ENCODE measurements at places on chromosomes 5 and 9. TPM values are rescaled to one million over a fixed set of nuclear protein-coding genes. Genes with fewer than 3 reads are reported as not detected.

The LCN9 gene
- polyA plus RNA-seq: not detected

The SLC6A3 gene
- polyA plus RNA-seq: not detected

The ZDHHC12 gene
- polyA plus RNA-seq: 6.3 TPM

The RMND5B gene
- polyA plus RNA-seq: 30.5 TPM

The KCNN2 gene
- polyA plus RNA-seq: 8.3 TPM

DNA sequence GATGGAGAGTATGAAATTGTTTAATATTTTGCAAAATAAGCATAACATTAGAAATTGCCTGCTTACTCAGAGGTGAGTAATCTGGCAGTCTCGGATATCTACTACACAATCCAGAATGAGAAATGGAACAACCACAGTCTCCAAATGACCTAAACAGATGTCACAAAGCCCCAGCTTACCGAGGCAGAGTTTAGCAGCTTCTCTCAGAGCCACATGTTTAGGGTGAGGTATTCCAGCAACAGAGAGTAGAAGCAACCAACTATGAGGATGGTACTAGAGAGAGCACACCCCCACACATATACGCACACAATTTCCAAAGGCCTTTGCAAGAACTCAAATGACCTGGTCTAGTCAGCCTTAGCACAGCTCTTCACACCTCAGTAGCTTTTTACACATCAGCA lies 122.7 kb upstream of the LPAR1 start:
- peak; percentile 90 for DNase-seq

DNA sequence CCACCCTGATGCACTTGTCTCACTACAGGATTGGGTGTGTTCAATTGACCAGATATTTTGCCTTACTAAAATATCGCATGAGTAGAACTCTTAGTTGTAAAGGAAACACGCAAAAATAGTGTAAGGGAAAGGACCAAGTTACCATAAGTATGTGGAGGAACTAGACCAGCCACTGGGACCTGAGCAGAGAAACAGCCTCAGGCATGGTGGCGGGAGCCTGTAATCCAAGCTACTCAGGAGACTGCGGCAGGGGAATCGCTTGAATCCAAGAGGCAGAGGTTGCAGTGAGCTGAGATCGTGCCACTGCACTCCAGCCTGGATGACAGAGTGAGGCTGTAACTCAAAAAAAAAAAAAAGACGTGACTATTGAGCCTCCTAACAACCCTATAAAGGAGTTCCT lies 117.9 kb upstream of the SPATA31C2 start:
- no peak for DNase-seq

- DNase-seq: peak; percentile 2
These were observed 227.3 kb upstream of the ITGA1 start for GRCh38 chr5:52560366-52560765.

GRCh38 chr5:103256178-103256577 lies 2.4 kb upstream of the MACIR start:
- DNase-seq: no peak

DNA sequence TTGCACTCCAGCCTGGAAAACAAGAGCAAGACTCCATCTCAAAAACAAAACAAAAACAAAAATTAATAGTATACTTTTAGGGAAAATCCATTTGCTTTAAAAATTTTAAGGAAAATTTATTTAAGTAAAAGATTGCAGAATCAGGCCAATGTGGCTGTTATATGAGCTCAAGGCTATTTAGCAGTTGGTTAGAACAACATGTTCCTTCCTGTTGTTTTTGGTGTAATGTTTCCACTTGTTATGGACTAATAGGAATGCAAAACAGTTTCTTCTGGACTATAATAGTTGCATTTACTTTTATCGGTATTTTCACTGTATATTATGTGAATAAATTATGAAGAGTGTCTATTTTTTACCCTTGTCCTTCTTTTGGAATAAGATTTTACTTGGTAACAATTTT lies 3.0 kb upstream of the CDC42SE2 start:
- no peak for DNase-seq

DNA sequence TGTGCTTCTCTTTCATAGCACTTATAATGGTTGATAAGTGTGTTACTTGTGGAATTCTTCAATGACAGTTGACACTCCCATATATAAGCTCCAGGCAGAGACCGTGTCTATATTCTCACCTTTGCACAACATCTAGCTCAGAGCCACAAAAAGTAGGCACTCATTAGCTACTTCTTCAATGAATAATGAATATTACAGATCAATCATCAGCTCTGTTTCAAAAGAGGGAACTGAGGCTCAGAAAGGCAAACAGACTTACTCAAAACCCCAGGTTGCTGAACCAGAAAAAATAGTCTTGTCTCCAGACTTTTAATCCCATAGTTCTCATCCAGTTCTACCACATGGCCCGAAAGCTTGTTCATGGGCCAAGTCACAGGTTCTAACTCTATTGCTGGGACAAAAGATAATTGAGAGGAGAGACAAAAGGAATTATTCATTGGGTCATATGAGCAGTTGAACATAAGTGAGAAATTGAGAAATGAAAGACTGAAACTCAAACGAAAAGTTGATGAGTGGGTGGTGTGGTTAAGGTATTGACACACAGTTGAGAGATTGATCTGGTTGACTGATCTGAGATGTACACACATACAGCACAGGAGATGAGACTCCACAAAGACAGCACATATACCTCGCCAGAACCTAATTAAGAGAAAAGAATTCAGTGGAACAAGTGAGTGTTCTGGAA lies 381.6 kb downstream of the EFNA5 start:
- no peak for DNase-seq

- no peak for DNase-seq
These were observed 98.8 kb upstream of the SEMA6A start for GRCh38 chr5:116673453-116673852.

GRCh38 chr5:144390133-144390532 lies 219.5 kb downstream of the KCTD16 start:
- no peak for DNase-seq

DNA sequence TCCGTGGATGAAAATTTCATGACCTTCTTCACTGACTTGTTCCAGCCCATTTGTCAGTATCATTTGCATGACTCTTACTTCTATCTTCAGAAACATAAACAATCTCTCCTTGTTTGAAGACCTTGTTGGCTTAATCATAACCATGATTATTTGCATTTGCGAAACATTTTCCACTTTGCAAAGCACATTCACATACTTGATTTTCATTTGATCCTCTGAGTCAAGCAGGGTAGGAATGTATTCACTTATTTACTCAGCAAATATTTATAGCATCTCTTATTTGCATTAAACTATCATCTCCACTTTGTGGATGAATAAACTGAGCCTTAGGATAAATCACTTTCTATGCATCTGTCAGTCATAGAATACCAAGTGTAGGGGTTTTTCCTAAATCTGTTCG lies 343.0 kb upstream of the SGCD start:
- no peak for DNase-seq

DNA sequence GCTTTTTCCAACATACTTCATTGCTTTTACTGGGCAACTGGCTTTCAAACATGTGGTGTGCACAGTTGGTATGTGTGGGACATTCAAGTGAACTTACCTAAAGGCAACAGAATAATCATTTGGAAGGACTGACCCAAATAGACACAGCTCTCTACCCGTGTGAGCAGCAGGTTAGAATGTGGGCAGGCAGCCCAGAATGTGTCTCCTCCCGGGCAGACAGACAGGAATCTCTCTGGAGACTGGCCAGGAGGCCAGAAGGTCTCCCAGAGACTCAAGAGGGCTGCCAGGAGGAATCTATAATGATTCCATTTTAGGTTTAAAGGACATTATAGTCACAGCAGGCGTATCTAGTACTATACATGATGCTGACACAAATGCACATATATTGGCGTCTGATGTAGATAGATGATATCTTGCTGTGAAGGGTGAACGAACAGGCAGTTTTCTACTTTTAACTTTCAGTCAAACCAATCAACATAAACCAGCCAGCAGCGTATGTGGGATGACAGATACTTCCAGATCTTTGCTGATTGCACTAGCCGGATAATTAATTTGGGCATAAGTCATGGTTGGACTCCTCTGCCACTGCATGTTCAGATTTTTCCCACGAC lies 297.4 kb upstream of the ZNF608 start:
- peak; percentile 82 for DNase-seq

DNA sequence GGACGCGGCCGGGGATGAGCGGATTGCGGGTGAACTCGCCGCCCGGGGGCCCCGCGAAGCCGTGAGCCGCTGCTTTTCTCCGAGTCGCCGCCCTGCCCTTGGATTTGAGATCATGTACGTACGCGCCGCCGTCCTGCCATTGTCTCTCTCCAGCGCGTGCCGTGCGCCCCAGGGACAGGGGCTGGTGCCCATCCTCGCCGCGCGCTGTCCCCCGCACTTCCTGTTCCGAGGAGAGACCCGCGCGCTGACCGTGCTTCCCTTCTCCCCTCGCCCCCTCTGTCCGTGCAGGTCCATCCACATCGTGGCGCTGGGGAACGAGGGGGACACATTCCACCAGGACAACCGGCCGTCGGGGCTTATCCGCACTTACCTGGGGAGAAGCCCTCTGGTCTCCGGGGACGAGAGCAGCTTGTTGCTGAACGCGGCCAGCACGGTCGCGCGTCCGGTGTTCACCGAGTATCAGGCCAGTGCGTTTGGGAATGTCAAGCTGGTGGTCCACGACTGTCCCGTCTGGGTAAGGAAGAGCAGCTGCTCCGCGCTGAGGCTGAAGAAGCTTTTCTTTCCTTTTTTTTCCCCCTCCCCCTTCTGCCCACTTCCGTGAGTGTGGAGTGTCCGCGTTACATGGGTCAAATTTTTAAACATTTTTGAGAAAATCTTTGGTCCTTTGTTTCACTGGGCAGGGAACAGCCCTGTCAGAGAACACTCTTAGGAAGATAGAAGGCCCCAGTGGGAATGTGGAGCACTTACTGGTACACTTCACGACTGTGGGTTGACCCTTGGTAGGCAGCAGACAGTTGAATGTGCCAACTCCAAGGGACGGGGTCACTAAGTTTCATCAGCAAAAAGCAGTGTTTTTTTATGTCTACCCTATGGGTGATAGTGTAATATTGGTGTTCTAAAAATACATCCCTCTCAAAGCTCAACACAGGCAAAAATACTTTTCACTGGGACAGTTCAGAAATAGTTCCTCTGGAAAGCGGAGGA lies 727 bp downstream of the RHOBTB3 start:
- DNase-seq: peak; percentile 72

GRCh38 chr9:29659736-29660135 lies 2086.5 kb upstream of the C9orf72 start:
- DNase-seq: no peak

DNA sequence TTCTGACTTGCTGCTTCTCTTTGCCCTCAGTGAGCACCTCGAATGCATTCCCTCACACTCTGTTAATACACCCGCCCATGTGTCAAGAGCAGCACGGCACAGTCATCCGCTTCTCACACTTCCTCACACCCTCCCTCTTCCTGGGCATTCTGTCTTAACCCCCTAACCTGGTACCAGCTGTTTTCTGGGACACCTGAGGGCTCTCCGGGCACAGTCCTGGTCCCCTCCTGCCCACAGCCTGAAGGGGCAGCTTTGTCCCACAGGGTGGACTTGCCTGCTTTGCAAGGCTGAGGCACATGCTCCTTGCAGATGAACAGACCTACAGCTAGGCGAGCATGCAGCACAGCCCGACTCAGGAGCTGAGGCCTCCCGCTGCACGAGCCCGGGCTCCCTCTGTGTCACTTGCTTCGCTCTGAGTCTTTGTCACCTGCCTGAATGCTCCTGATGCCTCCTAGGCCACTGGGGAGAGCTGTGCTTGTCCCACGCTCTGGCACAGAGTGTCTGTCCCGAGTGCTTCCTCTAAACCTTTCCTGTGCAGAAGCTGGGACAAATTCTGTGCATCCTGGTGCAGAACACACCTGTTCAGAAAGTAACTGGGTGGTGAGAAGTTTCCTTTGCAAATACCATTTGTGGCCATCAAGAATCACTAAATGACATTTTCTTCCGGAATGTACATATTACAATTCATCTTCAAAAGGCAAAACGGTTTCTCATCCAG lies 47.8 kb downstream of the AHRR start:
- no peak for DNase-seq

GRCh38 chr5:14595891-14596290 lies 14.3 kb downstream of the OTULINL start:
- DNase-seq: peak; percentile 38

GRCh38 chr5:17763301-17763700 lies 129.0 kb downstream of the TAF11L14 start:
- peak; percentile 16 for DNase-seq

DNA sequence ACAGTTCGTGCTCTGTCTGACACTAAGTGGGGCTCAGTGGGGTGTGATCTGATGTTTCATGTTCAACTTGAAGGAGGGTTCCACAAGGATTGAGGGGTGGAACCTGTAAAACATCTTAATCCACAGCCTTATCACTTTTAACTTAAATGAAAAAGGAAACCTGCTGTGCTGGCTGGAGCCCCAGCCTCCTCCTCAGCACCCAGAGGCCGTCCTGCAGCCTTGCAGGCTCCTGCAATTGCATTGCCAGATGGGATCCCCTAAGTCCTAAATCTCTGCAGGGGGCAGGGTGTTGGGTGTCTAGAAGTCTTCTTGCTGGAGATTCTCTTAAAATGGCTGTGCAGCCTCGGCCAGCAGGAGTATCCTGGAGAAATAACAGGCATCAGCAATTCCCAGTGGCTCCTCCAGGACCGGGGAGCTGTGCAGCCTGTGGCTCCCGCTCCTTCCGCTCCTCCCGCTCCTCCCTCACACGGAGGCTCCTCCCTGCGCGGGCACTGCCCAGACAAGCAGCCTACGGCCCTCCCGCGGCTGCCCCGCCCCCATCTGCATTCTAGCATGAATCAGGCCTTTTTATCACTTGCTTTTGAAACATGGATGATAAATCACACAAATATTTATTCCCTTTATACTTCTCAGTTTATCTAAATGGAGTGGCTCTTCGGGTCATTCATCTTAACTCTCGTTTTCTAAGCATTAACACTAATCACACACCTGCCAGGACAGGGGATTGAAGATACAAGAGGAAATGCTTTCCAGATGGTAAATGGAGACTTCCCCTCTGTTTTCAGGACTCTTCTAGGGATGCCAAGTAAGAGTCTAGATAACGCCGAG lies 131.0 kb downstream of the ADAMTS16 start:
- peak; percentile 16 for DNase-seq

- no peak for DNase-seq
These were observed 4.6 kb upstream of the TRAF2 start for GRCh38 chr9:136881691-136882108.

DNA sequence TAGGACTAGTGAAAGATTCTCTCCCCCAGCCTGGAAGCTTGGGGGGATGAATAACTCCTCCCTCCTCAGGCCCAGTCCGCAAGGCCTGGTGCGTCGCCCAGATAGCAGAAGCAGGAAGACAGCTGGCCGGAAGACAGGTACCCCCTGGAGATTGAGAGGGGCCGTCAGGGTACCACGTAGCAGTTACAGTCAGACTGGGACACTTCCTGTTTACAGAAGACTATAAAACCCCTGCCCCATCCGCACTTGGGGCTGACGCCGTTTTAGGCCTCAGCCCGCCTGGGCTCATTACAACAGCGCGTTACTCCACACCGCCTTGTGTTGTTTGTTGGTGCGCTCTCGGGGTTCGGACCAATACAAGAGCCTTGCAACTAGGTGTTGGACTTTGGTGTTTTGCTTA lies 15.4 kb downstream of the SEMA6A start:
- no peak for DNase-seq

DNA sequence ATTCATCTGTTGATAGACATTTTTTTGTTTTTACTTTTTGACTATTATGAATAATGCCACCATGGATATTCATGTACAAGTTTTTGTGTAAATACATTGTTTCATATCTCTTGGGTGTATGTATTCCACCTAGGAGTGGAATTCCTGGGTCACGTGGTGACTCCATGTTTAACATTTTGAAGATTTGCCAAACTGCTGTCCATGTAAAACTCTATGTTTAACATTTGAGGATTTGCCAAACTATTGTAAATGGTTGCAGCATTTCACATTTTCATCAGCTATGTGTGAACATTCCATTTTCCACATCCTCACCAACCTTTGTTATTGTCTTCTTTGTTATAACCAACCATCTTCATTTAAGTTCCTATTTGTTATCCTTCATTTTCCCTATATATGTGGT lies 12.2 kb downstream of the TMEFF1 start:
- no peak for DNase-seq
